ENCODE measurements at places on chromosomes 13 and 19.
A peak's percentile ranks its signal among the peaks of the same experiment; 100 is the strongest.

- DNase-seq: no peak
These were observed 550.1 kb upstream of the PCDH20 start for GRCh38 chr13:61965756-61966155.

GRCh38 chr13:27792393-27793218 lies at the start of gene GSX1:
TSS of gene GSX1 (plus strand) at chr13:27792483. CDS start at chr13:27792691, 208 bp downstream.
- DNase-seq: peak; percentile 53

GRCh38 chr13:28719227-28720055 lies 671 bp upstream of the SLC46A3 start:
- DNase-seq: peak; percentile 82

DNA sequence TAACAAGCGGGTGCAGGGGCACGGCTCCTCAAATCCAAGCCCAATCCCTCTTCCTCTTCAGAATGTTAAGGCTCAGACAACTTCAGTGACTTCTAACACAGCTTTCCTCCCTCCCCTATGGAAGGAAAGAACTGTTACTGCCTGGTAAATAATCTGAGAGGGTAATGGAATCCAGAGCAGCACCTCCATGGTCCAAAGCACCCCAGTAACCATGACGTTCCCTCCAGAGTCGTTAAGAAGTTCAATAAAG lies 969 bp downstream of the AKT2 start:
- DNase-seq: no peak

DNA sequence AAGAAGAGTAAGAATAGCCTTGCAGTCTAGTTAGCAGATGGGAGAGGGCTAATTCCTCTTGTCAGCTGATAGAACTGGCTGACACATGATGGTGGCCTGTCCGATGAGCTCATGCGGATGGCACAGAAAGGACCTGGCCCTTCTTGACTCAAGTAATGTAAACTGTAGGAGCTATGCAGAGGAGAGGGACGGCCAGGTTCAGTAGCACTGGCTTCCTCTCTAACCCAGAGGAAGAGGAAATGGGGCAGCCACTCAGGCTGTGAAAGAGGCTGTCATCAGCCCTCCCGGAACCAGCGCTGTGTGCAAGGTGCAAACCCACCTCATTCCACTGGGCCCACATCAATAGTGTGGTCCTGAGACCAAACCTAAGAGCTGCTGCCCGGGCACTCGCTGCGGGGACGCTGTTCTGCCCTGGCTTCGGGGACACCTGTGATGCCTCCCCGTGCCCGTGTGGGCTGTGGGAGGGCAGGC lies 30.8 kb upstream of the USE1 start:
- no peak for DNase-seq

DNA sequence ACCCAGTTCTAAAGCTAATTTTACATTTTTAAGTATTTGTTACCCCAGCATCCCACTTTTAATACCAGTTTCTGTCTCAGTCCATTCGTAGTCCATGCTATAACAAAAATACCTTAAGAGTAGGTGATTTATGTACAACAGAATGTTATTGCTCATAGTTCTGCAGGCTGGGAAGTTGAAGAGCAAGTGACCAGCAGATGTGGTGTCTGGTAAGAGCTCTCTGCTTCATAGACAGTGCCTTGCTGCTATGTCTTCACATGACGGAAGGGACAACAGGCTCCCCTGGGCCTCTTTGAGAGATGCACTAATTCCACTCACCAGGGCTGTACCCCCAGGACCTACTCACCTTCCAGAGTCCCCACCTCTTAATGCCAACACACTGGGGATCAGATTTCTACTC lies 96.6 kb downstream of the COL4A2 start:
- DNase-seq: peak; percentile 71

GRCh38 chr13:109383683-109384082 lies 402.7 kb downstream of the IRS2 start:
- peak; percentile 88 for DNase-seq

DNA sequence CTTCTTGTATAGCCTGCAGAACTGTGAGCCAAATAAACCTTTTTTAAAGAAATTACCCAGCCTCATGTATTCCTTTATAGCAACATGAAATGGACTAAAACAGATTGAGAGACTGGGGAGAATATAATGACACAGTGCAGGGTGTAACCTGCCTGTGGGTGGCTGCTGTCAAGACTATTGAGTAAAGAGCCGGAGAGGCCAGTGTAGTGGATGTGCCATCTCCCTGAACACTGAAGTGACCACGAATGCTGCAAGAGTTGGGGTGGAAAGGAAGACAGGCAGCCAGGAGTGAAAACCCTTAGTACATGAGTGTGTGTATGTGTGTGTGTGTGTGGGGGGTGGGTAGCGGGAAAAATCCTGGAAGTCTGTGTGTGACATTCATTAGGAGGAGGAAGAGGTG lies 55.2 kb upstream of the FLT1 start:
- no peak for DNase-seq

GRCh38 chr13:45021250-45021649 lies 31.9 kb downstream of the GPALPP1 start:
- no peak for DNase-seq

DNA sequence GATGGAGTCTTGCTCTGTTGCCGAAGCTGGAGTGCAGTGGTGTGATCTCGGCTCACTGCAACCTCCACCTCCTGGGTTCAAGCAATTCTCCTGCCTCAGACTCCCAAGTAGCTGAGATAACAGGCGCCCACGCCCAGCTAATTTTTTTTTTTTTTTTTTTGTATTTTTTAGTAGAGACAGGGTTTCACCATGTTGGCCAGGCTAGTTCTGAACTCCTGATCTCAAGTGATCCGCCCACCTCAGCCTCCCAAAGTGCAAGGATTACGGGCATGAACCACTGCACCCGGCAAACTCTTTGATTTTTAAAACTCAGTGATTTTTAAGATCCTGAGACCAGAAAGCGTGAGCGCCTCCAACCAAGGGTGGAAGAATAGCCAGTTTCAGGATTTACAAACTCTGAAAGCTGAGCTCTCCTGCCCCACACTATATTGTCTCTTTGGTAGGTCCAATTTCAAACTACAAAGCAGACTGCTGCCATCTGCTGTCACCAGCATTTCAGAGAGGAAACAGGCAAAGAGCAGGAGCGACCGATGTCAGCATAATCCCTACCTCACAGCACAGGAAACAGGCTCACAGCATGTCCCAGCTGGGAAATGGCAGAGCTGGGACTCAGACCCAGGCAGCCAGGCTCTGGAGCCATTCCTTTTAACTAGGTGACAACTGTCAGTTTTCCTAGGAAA lies 9.2 kb downstream of the NOSIP start:
- no peak for DNase-seq

DNA sequence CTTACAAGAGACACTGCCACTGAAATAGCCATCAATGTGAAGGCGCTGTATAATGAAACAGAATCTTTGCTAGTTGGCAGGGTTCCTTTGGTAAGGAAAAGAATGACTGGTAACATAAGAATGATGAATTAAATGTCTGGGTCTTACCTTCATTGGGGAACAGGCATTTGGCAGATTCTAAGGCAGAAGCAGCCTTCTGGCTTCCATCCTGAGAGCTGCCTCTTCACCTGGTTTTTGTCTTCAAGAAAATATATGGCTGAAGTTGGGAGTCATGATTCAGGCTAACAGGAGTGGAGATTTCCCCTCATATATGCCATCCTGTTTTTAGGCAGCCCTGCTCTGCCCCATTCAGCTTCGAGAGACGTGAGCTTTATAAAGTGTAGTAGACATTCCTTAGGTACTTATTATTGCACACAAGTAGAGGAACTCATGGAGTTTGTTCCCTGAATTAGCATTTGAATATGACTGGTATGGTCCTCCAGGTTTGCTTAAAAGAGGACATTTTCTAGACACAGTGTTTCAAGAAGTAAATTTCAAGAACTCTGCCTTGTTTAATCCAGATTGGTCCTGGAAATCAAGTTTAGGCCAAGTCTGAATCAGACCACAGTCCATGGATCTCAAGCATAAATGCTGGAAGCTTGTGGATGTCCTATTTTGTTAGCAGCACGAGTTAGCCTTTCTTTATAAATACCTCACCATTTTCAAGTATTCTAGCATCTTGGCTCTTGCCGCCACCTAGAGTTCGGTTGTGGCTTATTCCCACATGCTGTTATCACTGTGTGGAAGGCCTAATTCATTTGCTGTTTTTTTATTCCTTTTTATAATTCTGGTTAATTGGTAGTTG lies 56.2 kb upstream of the AKAP11 start:
- peak; percentile 61 for DNase-seq

GRCh38 chr19:49689133-49690078 lies at the start of gene ADM5:
TSS of gene ADM5 (plus strand) at chr19:49689594. CDS start at chr19:49689838, 244 bp downstream.
- peak; percentile 51 for DNase-seq

GRCh38 chr13:101397742-101398141 lies 18.6 kb downstream of the NALCN start:
- DNase-seq: peak; percentile 98

DNA sequence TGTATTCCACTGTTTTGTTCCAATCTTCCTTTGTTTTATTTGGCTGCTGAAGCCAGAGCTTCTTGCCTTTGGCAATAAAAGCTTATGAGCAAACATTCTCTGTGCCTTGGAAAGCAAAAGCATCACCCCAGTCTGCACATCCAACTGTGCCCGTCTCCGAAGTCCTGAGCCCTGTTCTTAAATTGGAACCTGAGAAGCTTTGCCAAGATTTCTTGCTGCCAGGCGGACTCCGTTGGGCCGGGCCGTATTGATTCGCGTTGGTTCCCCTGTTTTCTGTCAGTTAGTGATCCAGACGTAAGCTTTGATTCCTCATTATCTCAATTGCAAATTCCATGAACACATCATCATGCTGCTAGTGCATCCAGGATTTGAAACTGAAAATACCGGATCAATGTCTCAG lies 793.0 kb downstream of the OLFM4 start:
- DNase-seq: no peak
